ENCODE measurements at places on chromosomes 7 and 10.

- no peak for DNase-seq
Measured at GRCh38 chr7:110909117-110909516, 181.8 kb upstream of the LRRN3 start.

GRCh38 chr10:80194373-80195045, 10.8 kb downstream of the ANXA11 start:
- DNase-seq, result no peak

DNA sequence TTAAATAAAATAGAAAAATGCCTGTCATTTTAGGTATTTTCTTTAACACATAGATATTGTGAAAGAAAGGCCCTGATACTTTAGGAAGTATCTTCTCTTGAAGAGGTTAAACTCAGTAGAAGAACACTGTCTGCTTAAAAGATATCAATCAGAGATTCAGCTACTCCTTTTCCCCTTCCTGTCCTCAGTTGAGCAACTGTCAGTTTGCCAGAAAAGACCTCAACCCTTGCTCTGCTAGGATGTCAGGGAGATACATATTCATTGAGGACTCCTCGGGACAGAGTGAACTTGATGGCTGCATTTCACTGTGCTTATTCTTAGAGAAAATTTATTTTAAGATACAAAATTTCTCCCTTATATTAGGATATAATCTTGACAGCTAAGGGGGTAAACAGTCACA, 173.6 kb upstream of the CACNA2D1 start:
- no peak for DNase-seq

DNA sequence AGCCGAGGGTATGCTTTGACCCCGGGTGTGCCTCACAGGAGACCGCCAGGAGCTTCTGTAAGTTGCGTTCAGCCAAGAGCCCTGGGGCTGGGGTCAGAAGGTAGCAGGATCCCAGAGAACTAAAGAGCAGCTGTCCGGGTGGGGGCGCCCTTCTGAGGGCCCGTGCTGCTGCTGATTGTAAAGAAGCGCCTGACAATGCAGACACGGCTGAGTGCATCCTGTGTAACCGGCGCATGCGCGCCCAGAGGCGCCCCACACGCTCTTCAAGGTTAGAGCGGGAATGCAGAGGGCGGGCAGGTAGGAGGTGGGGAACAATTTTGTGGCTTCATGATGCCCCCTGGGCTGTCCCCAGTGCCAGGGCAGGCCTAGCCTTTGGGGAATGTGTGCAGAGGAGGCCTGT, 210.2 kb upstream of the CTBP2 start:
- DNase-seq, result no peak

DNA sequence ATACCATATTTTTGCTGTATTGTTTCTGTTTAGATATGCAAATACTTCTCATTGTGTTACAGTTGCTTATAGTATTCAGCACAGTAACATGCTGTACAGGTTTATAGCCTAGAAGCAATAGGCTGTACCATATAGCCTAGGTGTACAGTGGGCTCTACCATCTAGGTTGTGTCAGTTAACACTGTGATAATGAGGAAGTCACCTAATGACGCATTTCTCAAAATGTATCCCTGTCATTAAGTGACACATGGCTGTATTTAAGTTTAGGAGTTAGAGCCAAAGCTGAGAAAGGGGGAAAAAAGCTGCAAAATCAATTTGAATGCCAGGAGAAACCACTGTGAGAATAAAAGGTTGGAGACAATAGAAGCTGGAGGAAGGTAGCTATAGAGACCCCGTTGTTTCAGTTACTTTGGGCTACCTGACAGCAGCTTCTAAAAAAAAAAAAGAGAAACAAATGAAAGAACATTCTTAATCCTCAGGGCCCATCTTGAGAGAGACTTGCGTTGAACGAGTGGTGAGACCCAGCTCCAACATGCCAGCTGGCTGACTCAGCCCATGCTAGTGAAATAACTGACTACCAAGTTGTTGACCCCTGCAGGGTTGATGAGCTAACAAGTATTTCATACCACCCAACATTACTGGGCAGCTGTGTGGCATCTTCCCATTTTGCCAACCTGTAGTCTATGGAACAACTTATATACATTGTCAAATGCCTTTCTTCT, 8.7 kb downstream of the STARD3NL start:
- no peak for DNase-seq

GRCh38 chr10:60575105-60575504, 185.4 kb upstream of the ANK3 start:
- DNase-seq, result no peak

- DNase-seq, result no peak
Measured at GRCh38 chr10:131901181-131901829, 497 bp downstream of the PPP2R2D start.

DNA sequence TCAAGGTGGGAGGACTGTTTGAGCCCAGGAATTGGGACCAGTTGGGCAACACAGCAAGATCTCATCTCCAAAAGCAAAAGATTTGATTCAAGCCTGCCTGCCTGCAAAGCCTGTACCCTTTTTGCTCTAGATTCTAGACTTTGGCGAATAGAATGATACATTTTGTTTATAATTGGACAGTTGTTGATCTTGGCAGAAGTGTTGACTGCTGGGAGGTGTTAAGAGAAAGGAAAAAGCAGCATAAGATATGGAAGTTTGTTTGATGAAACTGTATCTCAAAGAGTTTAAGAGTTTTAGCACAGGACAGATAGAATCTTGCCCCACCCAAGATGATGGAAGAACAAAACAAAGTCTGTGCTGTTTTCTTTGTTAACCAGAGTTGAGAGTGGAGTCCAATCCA, 224.1 kb downstream of the AUTS2 start:
- DNase-seq, result no peak

- DNase-seq, result no peak
Measured at GRCh38 chr10:87761153-87761552, 56.9 kb downstream of the ATAD1 start.

DNA sequence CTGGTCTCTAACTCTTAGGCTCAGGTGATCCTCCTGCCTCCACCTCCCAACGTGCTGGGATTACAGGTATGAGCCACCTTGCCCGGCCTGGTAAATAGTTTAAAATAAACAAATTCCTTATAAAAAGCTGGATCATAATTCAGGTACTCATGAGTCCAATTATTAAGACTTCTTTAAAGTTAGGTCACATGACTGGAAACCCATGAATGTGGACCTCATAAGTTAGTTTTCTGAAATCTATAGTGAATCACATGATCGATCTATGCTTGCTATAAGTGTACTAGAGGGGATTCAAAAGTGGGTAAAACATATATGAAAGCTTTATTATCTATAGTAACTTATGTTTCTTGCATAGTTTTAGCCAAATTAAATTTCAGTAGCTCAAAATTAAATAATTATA, 14.3 kb downstream of the NT5C3A start:
- DNase-seq, result no peak

DNA sequence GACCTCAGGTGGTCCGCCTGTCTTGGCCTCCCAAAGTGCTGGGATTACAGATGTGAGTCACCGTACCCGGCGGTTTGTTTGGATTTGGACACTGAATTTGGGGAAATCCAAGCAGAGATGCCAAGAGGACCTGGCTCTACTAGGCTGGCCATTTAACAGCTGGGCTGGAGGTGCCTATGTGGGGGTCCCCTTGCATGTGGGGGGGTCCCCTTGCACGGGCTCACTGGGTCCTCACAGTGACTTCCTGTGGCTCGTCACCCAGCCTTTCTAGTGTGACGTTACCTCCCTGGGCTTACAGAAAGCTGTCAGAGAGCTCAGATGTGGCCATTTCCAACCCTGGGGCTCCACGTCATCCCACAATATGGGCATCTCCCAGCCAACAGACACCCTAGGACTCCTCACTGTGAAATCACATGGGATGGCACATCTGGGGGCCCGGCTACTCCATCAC, 49.3 kb upstream of the GNA12 start:
- no peak for DNase-seq
